T-helper 2 cell treated with Interferon-gamma antibody and Interleukin-4, amounts not matched to agents 5 μg/mL and 100 μg/mL, for 36 hours (primary cell): ENCODE measurements at places on chromosomes 7 and 10.

GRCh38 chr10:114070710-114071109 lies 27.0 kb downstream of the ADRB1 start:
- H3K36me3 ChIP-seq, result no peaks in the 10 kb centered on the region
- H3K27ac ChIP-seq, result no peak overlapping the region
- H3K4me1 ChIP-seq, result peaks cover 23% of the 10 kb centered on the region
- DNase-seq, result no peak

- no peaks in the 10 kb centered on the region for H3K4me1 ChIP-seq
- no peak for DNase-seq
- no peaks in the 10 kb centered on the region for H3K27me3 ChIP-seq
- H3K27ac ChIP-seq, result no peak overlapping the region
These were observed 219.8 kb upstream of the GLI3 start for GRCh38 chr7:42456756-42457276.

DNA sequence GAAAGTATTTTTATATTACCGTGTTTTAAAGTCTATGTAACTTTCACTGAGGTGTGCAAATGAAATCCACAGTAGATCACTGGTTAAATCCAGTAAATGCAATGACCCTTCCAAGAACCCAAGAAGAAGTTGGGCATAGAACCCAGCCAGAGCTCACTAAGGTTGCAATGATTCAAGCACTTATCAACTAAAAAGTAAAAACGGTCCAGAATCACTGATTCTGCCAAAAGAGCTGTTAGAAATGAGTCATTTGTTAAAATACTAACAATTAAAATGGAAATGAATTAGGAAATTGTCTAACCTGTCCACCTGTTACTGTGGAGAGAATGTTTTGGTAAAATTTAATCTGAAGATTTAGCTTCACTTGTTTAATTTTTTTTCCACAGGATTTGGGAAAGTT lies 74.4 kb downstream of the ANK3 start:
- H3K4me3 ChIP-seq, result no peak overlapping the region
- H3K4me1 ChIP-seq, result peaks cover 15% of the 10 kb centered on the region
- H3K36me3 ChIP-seq, result no peaks in the 10 kb centered on the region
- DNase-seq, result no peak

GRCh38 chr7:7498856-7499255 lies 36.8 kb downstream of the COL28A1 start:
- H3K4me3 ChIP-seq, result no peak overlapping the region
- H3K4me1 ChIP-seq, result no peaks in the 10 kb centered on the region
- no peak overlapping the region for H3K27ac ChIP-seq
